Hematopoietic multipotent progenitor cell (in vitro differentiated cells): ENCODE measurements at places on chromosomes 6 and 20. TPM values are rescaled to one million over a fixed set of nuclear protein-coding genes. Genes with fewer than 3 reads are reported as not detected.

The LY6G6F gene
- 0.54 TPM for total RNA-seq

GRCh38 chr6:21826023-21826422 is 232.5 kb downstream of the SOX4 start:
- DNase-seq = no peak

GRCh38 chr20:47481330-47482216 is 20.1 kb upstream of the NCOA3 start:
- DNase-seq = no peak

- DNase-seq = no peak
Measured at GRCh38 chr6:108080010-108080780, 5.7 kb upstream of the OSTM1 start.

- no peak for DNase-seq
Measured at GRCh38 chr6:49110916-49111315, 352.1 kb downstream of the MMUT start.

- no peak for DNase-seq
Measured at GRCh38 chr6:131492932-131493573, 80.0 kb upstream of the ARG1 start.

- no peak for DNase-seq
Measured at GRCh38 chr6:47075168-47075567, 33.0 kb upstream of the ADGRF1 start.
